ENCODE measurements at places on chromosomes 2 and 18.

DNA sequence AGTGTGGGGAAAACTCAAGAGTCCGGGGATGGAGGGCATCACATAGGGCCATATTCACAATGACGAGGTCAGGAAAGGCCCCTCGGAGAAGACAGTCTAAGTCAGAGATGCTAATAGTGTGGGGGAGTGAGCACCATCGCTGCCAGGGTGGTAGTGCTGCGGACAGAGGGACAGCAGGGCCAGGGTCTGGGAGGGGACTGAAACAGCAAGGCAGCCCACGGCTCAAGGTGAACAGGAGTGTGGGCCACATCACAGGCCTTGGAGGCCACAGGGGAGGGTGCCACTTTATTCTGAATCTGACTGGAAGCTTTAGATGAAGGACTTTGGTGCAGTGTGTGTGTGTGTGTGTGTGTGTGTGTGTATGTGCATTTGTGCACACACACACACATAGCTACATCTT is 130.9 kb upstream of the GLI2 start:
- no peak for DNase-seq

DNA sequence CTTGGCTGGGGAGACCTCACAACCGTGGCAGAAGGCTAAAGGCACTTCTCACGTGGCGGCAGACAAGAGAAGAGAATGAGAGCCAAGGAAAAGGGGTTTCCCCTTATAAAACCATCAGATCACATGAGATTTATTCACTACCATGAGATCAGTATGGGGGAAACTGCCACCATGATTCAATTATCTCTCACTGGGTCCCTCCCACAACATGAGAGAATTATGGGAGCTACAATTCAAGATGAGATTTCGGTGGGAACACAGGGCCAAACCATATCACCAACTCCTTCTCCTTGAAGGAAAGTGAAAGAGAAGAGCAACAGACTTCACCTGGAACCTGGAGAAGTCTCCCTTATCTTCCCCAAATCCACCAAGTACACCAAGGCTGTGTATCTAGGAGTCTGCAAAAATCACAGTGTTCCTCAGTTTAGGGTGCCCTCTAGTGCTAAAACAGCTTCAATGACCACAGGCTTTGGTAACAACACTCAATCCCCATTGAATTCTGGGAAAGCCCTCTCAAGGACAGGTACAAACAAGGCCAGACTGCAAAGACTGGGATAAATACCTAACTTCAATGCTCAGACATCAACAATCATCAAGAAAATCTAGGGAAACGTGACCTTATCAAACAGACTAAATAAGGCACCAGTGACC is 148.8 kb upstream of the SRD5A2 start:
- DNase-seq, result no peak

DNA sequence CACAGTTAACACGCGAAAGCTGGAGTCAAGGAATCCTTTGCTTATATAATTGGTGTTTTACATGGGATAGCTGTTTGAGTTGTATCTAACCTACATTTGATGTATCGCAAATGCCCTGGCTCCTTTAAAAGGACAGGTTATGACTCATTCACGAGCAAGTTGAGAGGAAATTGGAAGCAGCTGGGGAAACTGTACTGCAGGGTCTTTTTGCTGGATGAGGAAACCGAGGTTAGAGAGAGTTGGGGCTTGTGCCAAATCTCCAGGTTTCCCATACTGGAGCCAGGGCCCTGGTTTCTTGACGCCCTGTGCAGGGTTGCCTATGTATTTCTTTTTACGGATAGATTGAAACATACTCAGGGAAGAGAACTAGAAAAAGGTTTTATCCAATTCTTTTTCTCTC is 60.0 kb upstream of the SPTBN1 start:
- DNase-seq, result no peak

- DNase-seq, result no peak
Measured at GRCh38 chr2:105518897-105519296, 120.0 kb upstream of the FHL2 start.

- DNase-seq, result no peak
Measured at GRCh38 chr18:13382366-13382953, 163.9 kb downstream of the LDLRAD4 start.

DNA sequence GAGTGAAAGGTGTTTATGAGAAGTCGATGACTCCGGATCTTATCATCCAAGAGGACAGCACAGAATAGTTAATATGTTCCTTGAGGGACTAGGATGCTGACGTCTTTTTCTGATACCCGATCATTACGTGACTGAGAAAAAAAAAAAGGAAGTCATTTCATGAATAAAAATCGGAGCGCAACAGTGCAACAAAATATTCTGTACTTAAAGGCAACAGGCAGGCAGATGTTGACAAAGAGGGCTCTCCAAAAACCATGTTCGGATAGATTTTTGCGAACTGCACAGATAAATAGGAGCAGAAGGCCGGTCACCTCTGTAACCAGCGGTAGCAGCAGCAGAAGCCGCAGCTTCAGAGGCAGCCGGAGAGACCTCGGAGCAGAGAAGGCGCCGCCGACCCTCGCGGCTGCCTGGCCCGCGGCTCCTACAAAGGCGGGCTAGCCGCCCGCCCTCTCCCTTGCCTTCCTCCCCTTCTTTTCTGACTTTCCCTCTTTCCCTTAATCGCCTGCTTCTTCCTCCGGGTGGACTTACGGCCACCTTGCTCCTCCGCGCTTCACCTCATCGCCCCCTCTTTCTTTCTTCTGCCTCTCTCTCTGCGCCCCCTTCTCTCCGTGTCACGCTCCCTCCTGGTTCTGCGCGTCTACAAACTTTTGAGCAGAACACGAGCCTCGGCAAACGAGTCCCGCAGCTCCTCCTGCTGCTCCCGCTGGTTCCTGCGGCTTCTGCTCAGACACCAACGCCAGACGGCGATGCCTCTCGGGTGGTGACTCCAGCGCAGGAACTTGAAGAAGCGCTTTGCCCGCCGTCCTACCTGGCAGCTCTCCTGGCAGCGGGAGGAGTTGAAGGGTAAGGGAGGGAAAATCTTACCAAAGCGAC is at the start of gene ADCYAP1:
Gene ADCYAP1, plus strand, starts transcription at position 654 of the 873 bp plus-strand sequence. CDS start 516 bp downstream, outside the sequence.
- no peak for DNase-seq

DNA sequence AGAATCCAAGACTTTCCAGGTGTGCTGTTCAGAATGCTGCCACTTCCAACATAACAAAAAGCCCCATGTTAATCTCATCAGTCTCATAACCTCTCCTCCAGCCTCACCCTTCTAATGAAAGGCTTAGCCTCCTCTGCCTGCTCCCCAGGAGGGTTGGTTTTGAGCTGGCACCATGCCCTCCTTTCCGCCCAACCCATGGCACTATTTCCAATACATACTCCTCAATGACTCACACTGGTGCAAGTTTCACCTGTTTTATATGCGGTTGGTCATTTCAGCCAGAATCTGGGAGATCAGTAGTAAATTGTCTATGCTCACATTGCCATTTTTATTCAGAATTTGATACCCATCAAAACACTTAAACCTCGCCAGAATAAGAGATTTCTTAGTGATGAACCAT is 157.6 kb upstream of the NRP2 start:
- DNase-seq, result no peak

- DNase-seq, result no peak
Measured at GRCh38 chr2:185335879-185336278, 402.7 kb upstream of the FSIP2 start.

DNA sequence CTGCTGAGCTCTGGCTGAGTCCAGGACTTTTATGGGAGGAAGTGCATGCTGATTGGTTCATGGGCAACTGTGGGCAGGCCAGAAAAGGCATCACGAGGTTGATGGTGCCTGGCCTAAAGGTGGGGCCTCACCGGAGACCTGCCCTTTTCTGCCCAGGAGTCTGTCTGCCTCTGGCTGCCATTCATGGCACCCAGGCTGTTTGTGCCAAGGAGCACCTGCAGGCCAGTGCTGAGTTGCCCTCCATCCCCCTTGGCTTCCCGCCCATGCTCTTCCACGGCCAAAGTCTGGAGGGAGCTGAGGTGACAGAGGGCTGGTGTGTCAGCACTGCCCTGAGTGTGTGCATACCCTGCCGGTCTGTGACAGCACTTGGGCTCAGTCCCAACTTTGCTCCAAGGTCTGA is 123.2 kb downstream of the PTH2R start:
- no peak for DNase-seq

DNA sequence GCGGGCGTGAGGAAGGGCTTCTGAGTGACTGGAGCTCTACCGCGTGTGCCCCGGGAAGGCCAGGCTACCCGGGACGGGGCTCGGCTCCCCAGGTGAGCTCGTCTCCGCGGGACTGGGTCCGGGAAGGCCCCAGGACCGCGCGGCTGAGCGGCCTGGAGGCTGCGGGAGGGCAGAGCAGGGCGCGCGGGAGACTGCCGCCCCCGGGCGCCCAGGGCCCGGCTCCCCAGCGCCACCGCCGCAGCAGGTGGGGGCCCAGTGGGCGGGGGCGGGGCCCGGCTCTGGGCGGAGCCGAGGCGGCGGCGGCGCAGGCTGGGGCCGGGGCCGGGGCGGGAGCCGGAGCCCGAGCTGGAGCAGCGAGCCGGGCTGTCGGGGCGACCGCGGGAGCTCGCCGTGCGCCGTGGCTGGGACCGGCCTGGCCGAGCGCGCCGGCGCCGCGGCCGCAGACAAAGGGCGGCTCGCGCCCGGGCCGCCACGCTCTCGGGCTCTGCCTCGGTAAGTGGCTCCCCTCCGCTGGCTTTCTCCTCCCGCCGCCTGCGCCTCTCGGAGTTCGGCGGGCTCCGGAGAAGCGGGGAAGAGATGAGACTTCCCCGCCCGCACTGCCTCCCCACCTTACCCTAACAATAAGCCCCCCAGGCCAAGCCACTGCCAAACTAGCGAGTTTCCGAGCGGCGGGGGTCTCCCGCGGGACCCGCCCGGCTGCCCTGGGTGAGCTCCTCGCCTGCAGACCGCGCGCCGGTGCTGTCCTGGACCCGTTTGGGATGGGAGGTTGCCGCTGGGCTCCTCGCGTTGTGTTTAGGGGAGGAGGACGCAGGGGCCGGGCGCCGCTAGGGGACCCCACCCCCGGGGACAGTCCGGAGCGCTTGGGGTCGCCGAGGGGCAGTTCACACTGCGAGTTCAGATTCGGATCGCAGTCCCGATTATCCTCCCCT is at the start of gene MAPK4:
Gene MAPK4, plus strand, starts transcription at position 336 of the 929 bp plus-strand sequence. CDS start 103,872 bp downstream, outside the sequence.
- no peak for DNase-seq

- DNase-seq, result no peak
Measured at GRCh38 chr2:236887531-236887930, 198.2 kb upstream of the COPS8 start.

- no peak for DNase-seq
Measured at GRCh38 chr2:143725400-143725799, 596.2 kb downstream of the ARHGAP15 start.

GRCh38 chr2:43724728-43725526 is 48.7 kb upstream of the C1GALT1C1L start:
- no peak for DNase-seq

DNA sequence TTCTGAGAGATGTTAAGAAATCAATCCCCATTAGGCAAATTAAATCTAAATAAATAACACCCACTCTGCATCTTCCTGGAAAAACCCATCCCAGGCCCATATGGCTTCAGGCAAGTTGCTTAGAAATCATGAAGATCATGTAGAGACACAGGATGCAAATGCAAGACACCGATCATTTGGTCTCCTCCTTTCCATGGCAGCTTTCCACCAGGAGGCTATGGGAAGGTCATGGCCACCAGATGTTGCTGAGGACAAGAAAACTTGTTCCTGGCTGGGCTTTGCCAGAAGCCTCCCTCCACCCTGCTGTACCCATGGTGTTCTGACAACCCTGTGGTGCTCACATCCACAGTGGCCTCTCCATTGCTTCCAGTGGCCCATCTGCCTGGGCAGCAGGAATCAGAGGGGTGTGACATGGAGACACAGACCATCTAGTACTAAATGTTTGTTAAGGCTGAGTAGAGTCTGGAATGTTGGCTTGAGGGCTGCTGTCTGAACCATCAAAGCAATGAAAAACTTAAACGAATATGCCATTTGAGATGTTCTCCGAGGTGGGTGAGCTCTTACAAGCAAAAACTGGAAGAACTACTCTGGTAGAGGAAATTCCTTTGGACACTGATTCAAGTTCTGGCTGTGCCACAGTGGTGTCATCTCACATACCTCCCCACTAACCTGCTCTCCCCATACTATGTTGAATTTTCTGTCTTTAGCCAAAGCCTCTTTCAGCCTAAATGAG is 293.2 kb downstream of the TNS1 start:
- DNase-seq, result no peak

- no peak for DNase-seq
Measured at GRCh38 chr2:180742801-180743200, 237.6 kb upstream of the UBE2E3 start.

DNA sequence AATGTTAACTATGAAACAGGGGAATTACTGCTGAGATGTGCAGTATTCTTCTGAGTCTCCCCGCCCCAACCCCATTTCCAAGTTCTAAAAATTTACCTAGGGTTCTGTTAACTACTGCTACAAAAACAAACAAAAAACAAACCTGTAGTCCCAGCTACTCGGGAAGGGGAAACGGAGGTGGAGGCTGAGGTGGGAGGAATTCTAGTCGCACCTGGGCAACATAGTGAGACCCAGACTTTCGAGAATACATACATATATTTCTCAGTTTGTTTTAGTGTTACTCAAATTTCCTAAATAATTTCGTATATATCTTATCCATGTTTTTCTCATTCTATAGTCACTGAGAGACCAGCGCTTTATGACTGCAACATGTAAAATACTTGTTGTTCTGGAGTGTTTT is 989 bp downstream of the STAM2 start:
- no peak for DNase-seq

DNA sequence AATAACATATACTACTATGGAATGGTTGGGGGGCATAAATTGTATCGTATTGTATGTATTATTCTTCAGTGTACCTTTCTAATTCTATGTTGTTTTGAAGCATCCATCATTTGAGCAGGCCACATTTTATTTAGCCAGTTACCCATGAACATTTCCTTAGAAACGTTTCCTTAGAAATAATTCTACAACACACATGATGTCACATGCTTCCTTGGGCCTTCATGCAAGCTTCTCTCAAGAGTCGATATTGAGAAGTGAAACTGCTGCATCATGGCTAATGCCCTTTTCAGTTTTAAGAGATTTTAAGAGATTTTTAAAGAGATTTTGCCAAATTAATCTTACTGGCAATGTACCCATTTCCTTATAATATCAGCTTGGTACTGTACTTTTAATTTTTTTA is 63.9 kb downstream of the ALPK2 start:
- no peak for DNase-seq

- no peak for DNase-seq
Measured at GRCh38 chr2:133532919-133533318, 35.3 kb downstream of the NCKAP5 start.

DNA sequence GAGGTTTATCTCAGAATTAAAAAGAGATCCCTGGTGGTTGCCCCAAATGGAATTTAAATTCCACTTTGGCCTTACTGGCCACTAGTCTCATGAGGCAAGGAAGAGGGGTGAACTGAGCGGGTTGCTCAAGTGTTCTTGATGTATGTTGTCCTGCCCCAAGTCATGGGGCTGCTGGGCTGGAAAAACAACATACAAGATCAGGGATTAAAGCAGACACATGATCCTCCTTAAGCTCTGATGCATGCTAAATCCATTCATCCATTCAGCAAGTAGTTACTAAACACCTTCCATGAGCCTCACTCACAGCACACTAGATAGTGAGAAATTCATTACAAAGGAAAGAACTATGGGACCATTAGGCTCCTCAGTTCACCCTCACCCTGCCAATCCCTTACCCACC is 196.3 kb downstream of the MREG start:
- no peak for DNase-seq

GRCh38 chr2:147589127-147589526 is 255.7 kb upstream of the ACVR2A start:
- no peak for DNase-seq

GRCh38 chr2:126600742-126601141 is 55.2 kb upstream of the GYPC start:
- no peak for DNase-seq
